ENCODE measurements at places on chromosomes 5 and 9.

- DNase-seq, result no peak
Observed at GRCh38 chr9:96139592-96140295, 162.2 kb downstream of the HSD17B3 start.

DNA sequence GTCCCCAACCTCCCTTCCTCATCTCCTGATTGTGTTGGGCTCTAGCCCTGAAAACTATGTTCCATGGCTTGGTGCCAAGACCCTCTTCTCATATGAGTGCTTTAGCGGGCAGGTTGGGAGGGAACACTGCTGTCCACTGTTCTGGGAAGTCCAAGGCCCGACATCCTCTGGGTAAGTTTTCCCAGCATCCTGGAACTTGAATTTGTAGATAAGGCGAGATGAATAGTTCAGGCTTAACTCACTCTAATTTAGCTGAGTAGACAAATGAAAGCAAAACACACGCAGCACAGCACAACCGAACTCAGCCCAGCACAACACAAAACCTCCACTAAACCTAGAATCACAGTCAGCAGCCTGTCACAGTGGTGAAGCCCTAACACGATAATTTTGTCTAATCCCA, 95.3 kb upstream of the SLC28A3 start:
- DNase-seq, result no peak

GRCh38 chr9:94933511-94933828, 207.0 kb downstream of the AOPEP start:
- DNase-seq, result no peak

- DNase-seq, result no peak
Observed at GRCh38 chr5:126464959-126465358, 41.8 kb downstream of the GRAMD2B start.

- no peak for DNase-seq
Observed at GRCh38 chr5:15248731-15249130, 251.2 kb upstream of the FBXL7 start.

- DNase-seq, result no peak
Observed at GRCh38 chr5:61578858-61579503, 246.9 kb downstream of the ZSWIM6 start.

DNA sequence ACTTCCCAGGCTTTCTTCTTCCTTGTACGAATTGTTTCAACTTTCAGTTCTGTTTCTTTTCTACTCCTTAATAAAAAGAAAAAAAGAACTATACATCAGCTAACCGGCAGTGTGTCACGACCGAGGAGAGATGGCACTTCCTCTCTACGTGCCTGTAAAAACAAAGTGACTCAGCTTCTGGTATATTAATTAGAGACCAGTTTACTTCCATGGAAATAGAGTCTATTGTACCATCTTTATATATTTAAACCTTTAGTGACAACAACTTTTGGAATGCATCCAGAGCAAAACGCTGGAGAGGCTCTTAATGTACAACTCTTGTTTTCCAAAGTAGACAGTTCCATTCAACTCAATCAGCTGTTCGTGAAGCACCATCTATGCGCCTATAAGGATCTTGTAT, 94.5 kb upstream of the LIFR start:
- no peak for DNase-seq

- peak; percentile 93 for DNase-seq
Observed at GRCh38 chr5:14208071-14209021, 65.2 kb downstream of the TRIO start.

- peak; percentile 12 for DNase-seq
Observed at GRCh38 chr9:124794902-124795491, 18.1 kb downstream of the OLFML2A start.

- DNase-seq, result no peak
Observed at GRCh38 chr5:63959177-63959982, 2.9 kb downstream of the HTR1A start.

Measured in GM12865 (cell line).